SJSA1 (cell line): ENCODE measurements at places on chromosomes 7 and 10. TPM values are rescaled to one million over a fixed set of nuclear protein-coding genes. Genes with fewer than 3 reads are reported as not detected.
A peak's percentile ranks its signal among the peaks of the same experiment; 100 is the strongest.

VSTM4 gene
- 1.8 and 3.7 TPM in 2 replicates for total RNA-seq

GRCh38 chr10:75739414-75740143 lies 308.2 kb downstream of the LRMDA start:
- no peaks in the 10 kb centered on the region for H3K36me3 ChIP-seq
- H3K4me3 ChIP-seq = no peak overlapping the region
- no peak for DNase-seq
- no peaks in the 10 kb centered on the region for H3K4me1 ChIP-seq

C7orf57 gene
- 0.34 and 3.8 TPM in 2 replicates for total RNA-seq

DNA sequence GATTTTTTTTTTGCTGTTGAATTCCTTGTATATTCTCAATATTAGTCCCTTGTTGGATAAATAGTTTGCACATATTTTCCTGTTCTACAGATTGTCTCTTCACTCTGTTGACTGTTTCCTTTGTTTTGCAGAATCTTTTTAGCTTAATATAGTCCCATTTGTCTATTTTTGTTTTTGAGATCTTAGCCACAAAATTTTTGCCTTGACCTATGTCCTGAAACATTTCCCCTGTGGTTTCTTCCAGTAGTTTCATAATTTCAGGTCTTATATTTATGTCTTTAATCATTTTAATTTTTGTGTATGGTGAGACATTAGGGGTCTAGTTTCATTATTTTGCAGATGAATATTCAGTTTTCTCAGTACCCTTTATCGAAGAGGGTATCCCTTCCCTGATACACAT lies 92.7 kb downstream of the LANCL2 start:
- no peak overlapping the region for H3K4me3 ChIP-seq
- H3K36me3 ChIP-seq = peaks cover 17% of the 10 kb centered on the region
- H3K27me3 ChIP-seq = no peaks in the 10 kb centered on the region
- H3K4me1 ChIP-seq = peaks cover 3% of the 10 kb centered on the region
- no peak overlapping the region for H3K27ac ChIP-seq

GRCh38 chr7:34759477-34760125 lies 101.6 kb downstream of the NPSR1 start:
- no peak for DNase-seq
- no peak overlapping the region for H3K4me3 ChIP-seq
- H3K27me3 ChIP-seq = 0 out of 2 replicates have a peak, but pooled peaks cover 3% of the 10 kb centered on the region
- no peaks in the 10 kb centered on the region for H3K36me3 ChIP-seq

- H3K4me1 ChIP-seq = 0 out of 2 replicates have a peak, but pooled peaks cover 10% of the 10 kb centered on the region
- no peak overlapping the region for H3K27ac ChIP-seq
- no peak overlapping the region for H3K4me3 ChIP-seq
- no peak for DNase-seq
- no peaks in the 10 kb centered on the region for H3K36me3 ChIP-seq
- no peaks in the 10 kb centered on the region for H3K27me3 ChIP-seq
These were observed 48.2 kb upstream of the GPAM start for GRCh38 chr10:112231602-112232400.

DNA sequence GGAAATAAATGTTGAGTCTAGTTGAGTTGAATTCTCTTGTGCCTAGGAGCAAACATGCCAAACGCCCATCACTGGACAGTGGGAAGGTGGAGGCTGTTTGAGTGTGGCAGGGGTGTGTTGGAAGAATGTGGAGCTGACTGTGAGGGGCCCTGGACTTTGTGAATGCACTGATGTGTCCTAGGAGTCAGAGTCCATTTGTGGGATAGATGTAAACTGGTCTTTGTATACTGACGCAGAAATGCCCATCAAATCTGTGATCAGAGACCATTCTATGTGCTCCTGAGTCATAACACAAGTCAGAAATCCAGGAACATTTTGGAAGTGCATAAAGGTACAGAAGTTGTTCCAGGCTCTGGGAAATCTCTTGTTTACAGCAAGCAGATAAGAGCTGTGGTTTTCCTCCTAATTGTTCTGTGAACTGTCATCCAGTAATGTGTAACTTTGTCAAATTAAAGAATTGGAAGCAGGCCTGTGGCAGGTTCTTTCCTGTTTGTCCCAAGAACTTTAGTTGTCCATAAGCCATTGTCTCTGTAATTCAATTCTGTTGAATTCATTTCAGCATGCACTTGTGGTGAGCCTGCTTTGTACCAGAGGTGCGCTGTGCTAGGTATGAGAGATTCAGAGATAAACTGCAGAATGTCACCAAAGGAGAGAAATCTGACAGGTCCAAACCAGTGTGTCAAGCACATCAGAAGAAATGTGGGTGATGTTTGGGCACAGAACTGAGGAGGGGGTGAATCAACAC lies 7.6 kb downstream of the PRXL2A start:
- H3K4me1 ChIP-seq = peaks cover 55% of the 10 kb centered on the region
- peaks cover 8% of the 10 kb centered on the region for H3K36me3 ChIP-seq
- H3K27ac ChIP-seq = no peak overlapping the region
- H3K4me3 ChIP-seq = no peak overlapping the region
- no peak for DNase-seq
- H3K27me3 ChIP-seq = no peaks in the 10 kb centered on the region

DNA sequence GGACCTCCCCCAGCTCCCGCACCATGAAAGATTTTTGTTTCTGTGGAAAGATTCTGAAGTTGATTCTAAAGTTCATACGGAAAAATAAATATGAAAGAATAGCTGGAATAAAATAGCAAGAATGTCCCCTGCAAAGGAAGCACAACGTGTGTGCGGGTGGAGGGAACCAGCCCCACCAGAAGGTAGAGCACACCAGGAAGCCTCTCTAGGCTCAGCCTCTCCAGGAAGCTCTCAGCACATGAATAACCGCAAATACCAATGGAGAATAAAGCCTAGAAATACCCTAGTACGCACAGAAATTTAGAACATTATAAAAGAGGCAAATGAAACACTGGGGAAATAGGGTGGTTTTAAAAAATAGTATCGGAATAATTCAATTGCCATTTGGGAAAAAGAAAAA lies 24.6 kb upstream of the FAM170B start:
- peaks cover 12% of the 10 kb centered on the region for H3K4me1 ChIP-seq
- H3K4me3 ChIP-seq = no peak overlapping the region
- H3K27me3 ChIP-seq = no peaks in the 10 kb centered on the region
- no peak for DNase-seq
- H3K36me3 ChIP-seq = no peaks in the 10 kb centered on the region
- no peak overlapping the region for H3K27ac ChIP-seq

DNA sequence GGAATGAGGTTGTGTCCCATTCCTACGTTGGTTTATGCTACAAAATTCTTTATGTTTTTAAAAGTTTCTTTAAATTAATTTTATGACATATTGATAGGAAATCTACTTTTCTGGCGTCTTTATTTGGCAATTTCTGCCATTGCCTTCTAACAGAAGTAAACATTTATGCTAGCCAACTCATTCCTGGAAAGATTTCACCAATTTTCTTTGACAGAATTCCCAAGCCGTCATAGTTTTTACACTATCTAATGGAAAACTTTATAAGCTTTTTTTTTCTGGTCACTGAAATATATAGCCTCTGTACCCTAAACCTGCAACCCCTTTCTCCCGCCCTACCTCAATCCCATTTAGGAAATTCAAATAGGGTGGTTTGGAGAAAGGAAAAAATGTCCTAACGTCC lies 6.1 kb upstream of the TCAF1 start:
- no peak for DNase-seq
- no peaks in the 10 kb centered on the region for H3K4me1 ChIP-seq
- no peaks in the 10 kb centered on the region for H3K27me3 ChIP-seq
- no peaks in the 10 kb centered on the region for H3K36me3 ChIP-seq
- no peak overlapping the region for H3K4me3 ChIP-seq
- H3K27ac ChIP-seq = no peak overlapping the region

IQUB gene
- total RNA-seq = 0.08 TPM in 1 of 2 replicates, not detected in the other

DNA sequence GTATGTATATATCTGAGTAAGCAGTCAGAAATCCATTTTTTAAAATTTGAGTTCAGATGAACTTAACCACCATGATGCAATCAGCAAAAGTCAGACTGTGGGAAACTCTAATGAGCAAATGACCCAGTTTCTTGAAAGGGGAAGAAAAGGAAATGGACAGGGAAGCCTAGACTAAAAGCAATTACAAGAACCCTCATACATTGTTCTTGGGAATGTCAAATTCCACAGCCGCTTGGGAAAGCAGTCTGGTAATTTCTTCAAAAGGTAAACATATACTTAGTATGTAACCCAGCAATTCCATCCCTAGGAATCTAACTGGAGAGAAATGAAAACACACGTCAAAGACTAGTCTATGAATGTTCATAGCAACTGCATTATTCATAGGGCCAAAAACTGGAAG lies 16.4 kb upstream of the FOXK1 start:
- H3K27ac ChIP-seq = peak overlapping the region; percentile 94
- H3K4me1 ChIP-seq = peaks cover 35% of the 10 kb centered on the region
- H3K36me3 ChIP-seq = no peaks in the 10 kb centered on the region
- peak; percentile 97 for DNase-seq
- no peak overlapping the region for H3K4me3 ChIP-seq
- H3K27me3 ChIP-seq = no peaks in the 10 kb centered on the region

DNA sequence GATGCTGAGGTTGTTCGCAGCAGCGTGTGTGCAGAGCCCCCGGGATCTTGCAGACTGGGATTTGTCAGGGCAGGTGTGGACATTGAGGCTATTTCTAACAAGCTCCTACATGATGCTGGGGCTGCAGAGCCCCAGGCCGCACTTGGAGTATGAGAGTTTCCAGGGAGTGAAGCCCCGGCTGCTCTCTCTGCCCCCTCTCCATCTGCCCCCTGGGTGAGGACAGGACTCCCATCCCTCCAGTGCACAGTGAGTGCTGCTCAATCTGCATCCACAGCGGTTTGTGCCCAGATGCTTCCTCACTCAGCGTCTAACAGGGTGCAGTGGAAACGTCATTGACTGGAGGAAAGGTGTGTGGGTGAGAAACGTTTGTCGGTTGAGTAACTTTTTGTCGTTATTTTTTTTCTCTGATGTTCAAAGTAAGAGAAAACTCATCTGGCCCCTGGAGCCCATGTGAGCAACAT lies 25.3 kb downstream of the IL2RA start:
- no peaks in the 10 kb centered on the region for H3K36me3 ChIP-seq
- no peak overlapping the region for H3K4me3 ChIP-seq
- no peaks in the 10 kb centered on the region for H3K4me1 ChIP-seq

- H3K4me3 ChIP-seq = no peak overlapping the region
- H3K27ac ChIP-seq = no peak overlapping the region
- no peaks in the 10 kb centered on the region for H3K4me1 ChIP-seq
These were observed 20.6 kb downstream of the WDR86 start for GRCh38 chr7:151389096-151389767.

PRLHR gene
- not detected in 2 replicates for total RNA-seq

CPXM2 gene
- not detected in 2 replicates for total RNA-seq

DNA sequence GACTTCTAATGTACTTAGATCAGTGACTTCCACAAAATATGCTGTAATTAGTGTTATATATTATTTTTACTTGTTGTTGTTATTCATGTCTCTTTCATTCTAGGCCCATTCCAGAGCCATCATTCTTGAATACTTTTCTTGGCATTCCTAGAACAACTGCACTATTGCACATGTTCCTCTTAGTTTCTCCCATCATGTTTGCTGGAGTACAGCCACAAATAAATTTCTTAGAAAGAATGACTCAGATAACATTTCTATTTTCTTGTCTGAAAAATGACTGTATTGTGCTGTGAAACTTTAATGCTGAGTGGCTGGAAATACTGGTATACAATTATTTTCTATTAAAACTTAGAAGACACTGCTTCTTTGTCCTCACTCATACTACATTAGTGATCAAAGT lies 651.0 kb upstream of the STEAP1 start:
- DNase-seq = no peak
- no peaks in the 10 kb centered on the region for H3K36me3 ChIP-seq
- H3K4me1 ChIP-seq = no peaks in the 10 kb centered on the region
- H3K4me3 ChIP-seq = no peak overlapping the region
- H3K27ac ChIP-seq = no peak overlapping the region
- H3K27me3 ChIP-seq = no peaks in the 10 kb centered on the region; the same call in 1 of the 2 replicates

DNA sequence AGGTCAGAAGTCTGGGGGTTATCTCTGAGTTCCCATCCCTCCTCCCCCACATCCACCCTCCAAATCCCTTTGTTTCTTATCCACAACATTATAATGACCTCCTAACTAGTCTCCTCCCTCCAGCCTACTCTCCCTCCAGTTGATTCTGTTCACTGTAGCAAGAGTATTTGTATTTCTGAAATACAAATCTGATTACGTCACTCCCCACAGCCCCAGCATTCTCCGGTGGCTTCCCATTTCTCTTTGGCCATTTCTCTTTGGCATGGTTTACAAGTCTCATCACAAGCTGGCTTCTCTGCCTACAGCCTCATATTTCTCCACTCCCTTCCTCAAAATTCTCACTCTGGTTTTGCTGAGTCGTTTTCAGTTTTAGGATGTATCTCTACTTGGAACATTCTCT lies 24.6 kb upstream of the MRPS33 start:
- H3K36me3 ChIP-seq = no peaks in the 10 kb centered on the region
- no peak overlapping the region for H3K4me3 ChIP-seq
- no peaks in the 10 kb centered on the region for H3K4me1 ChIP-seq
- no peak for DNase-seq
- 0 out of 2 replicates have a peak, but pooled peaks cover 2% of the 10 kb centered on the region for H3K27me3 ChIP-seq

DNA sequence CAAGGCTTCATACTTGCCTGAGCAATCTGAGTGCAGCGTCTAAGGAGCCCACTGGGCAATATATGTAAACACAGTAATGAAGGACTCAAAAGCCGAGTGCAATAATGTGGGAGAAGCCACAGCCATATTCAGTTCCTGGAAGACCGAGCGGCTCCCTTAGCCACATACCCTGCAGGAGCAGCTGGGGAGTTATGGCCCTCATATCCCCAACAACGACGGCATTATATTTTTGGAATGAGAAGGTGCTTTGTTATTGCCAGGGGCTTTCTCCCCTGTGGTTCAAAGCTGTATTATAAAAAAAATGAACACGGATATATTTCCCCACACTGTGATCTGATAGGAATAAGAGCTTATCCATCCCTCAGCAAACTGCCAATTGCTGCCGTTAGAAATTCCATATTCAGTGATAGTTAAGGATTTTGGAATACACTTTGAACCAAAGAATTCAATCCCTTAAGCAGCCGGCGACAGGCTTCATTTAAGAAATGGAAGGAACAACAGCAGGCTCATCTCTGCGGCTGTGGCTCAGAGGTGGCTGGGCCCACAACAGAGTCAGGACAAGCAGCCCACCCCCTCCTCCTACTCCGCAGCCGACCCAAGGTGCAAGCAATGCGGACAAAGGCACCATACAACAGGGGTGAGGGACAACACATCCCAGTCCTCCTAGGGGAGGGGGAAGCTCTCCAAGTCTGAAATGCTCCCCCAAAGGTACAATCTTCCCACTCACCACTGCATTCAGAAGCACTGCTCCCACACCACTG lies 77.2 kb downstream of the TNS3 start:
- H3K27me3 ChIP-seq = no peaks in the 10 kb centered on the region
- H3K4me3 ChIP-seq = no peak overlapping the region
- peaks cover 66% of the 10 kb centered on the region for H3K36me3 ChIP-seq
- DNase-seq = no peak

HOXA5 gene
- 0.79 and 0.81 TPM in 2 replicates for total RNA-seq
